ENCODE measurements at places on chromosomes 7 and 10.

- no peaks in the 10 kb centered on the region for H3K27me3 ChIP-seq
- H3K4me3 ChIP-seq, result no peak overlapping the region
- DNase-seq, result no peak
- no peak overlapping the region for H3K27ac ChIP-seq
Measured at GRCh38 chr7:20203316-20203715, 13.9 kb downstream of the MACC1 start.

- no peaks in the 10 kb centered on the region for H3K4me1 ChIP-seq
- H3K4me3 ChIP-seq, result no peak overlapping the region
- H3K27ac ChIP-seq, result no peak overlapping the region
- no peaks in the 10 kb centered on the region for H3K27me3 ChIP-seq
Measured at GRCh38 chr10:76667408-76668370, 969.9 kb downstream of the KCNMA1 start.

DNA sequence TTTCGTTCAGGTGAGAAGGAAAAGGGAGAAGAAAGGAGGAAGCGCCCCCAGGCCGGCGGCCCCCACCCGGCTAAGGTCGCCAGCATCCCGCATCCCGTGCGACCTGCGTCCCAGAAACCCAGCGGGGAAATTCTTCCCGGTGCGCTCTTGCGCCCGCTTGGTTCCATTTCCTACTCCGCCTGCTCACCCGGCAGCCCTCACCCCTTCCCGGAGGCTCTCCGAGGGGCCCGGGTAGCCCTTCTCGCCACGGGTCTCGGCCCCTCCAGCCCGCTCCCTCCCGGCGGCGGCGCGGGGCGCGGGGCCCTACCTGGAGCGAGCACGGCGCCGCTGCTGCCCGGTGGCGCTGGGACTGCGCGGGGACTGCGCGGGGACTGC, at the start of gene PRKCQ:
PRKCQ (minus strand) TSS at position 373 of the 375 bp plus-strand sequence. CDS start 65,141 bp downstream, outside the sequence.
- peak within 1 kb of the TSS; percentile 63 for H3K4me3 ChIP-seq
- no peaks in the 10 kb centered on the region for H3K36me3 ChIP-seq
- DNase-seq, result peak; percentile 37

DNA sequence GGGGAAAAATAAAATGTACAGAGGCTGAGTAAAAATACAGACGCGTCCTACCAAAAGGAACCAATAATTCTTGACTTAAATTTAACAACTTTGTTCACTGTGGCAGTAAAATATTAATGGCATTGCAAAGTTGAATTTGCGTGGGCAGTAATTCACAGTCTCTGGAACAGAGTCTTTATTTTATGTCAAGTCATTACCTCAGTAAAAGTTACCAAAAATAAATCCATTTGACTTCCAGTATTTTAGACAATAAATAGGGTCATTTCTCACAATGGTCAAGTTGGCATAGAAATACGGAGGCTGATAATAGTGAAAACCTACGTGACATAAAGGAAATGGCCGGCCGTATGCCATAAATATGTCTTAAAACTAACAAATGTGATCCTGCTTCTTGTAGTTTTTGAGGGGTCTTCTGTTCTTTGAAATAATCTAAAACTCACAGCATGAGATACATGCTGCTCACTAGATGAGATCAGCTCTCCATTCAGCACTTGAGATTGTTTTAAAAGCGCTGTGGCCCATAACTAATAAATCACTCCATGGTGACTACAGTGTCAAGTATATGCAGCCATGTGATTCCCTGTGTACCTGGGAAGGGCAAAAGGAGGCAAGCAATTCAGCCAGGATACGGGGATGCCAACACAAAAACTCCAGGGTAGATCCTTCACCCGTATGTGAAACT, 75.3 kb downstream of the DOCK4 start:
- no peak overlapping the region for H3K27ac ChIP-seq
- H3K27me3 ChIP-seq, result no peaks in the 10 kb centered on the region
- no peaks in the 10 kb centered on the region for H3K36me3 ChIP-seq
- H3K4me1 ChIP-seq, result 0 out of 2 replicates have a peak, but pooled peaks cover 5% of the 10 kb centered on the region

DNA sequence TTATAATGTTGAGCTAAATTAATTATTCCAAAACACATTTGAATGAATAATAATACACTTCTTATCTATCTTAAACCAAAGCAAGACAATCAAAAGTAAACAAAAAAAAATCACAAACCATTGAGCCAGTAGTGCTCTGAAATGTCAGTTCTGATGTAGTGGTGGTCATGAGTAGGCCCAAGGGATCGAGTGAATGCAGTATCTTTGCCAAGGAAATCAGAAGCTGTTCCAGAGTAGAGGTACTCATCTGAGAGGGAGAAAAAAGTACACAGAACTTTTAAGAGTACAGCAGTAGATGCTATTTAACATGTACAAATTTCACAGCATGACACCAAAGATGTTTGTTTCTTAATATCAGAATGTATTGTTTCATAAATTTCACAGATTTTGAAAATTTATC, 121.5 kb downstream of the SEMA3D start:
- no peaks in the 10 kb centered on the region for H3K36me3 ChIP-seq
- H3K27me3 ChIP-seq, result no peaks in the 10 kb centered on the region
- no peak for DNase-seq
- H3K4me3 ChIP-seq, result no peak overlapping the region
- H3K4me1 ChIP-seq, result no peaks in the 10 kb centered on the region

DNA sequence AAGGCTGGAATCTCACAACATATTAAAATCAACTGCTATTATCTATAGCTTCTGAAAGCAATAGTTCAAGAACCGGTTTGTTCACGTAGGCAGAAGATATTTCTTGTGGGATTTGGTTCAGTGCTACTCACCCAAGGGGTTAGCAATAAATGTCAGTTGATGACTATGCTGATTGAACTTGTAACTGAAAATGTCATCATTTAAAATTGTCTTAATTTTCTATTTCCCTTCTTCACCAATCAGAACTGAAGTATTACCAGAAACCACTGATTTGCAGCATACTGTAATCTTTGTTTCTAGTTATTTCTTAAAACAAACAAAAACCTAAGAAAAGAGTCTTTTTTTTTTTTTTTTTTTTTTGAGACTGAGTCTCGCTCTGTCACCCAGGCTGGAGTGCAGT, 46.1 kb downstream of the CPEB3 start:
- peaks cover 44% of the 10 kb centered on the region for H3K4me1 ChIP-seq
- no peak overlapping the region for H3K27ac ChIP-seq
- H3K27me3 ChIP-seq, result no peaks in the 10 kb centered on the region
- H3K36me3 ChIP-seq, result no peaks in the 10 kb centered on the region
- H3K4me3 ChIP-seq, result no peak overlapping the region
- peak; percentile 47 for DNase-seq

Data from PC-9 (cell line).